Progenitor cell of endocrine pancreas (in vitro differentiated cells): ENCODE measurements at places on chromosomes 6 and 20.

DNA sequence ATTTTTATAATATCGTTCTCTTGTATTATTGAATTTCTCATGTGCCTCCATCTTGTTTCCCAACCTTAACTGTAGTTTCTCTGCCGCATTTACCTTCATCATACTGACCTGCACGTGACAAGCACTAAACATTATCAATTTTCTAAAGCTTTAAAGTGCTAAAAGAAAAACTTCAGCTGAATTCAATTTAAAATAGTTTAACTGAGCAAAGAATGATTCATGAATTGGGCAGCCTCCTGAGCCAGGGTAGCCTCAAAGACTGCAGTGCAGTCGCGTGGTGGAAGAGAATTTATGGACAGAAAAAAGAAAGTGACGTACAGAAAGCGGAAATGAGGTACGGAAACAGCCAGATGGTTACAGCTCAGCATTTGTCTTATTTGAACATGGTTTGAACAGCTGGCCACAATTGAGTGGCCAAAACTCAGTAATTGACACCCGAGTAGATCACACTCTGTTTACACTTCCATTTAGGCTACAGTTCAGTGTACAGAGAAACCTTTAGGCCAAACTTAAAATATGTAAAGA lies 4.2 kb upstream of the ZDHHC14 start:
- no peak overlapping the region for H3K4me3 ChIP-seq
- H3K4me1 ChIP-seq = peaks cover 6% of the 10 kb centered on the region
- no peak for DNase-seq
- no peak overlapping the region for H3K27ac ChIP-seq
- peaks cover 4% of the 10 kb centered on the region for H3K27me3 ChIP-seq
- H3K36me3 ChIP-seq = no peaks in the 10 kb centered on the region

GRCh38 chr6:44477293-44477894 lies 89.9 kb downstream of the CDC5L start:
- no peak overlapping the region for H3K27ac ChIP-seq
- H3K4me1 ChIP-seq = peaks cover 12% of the 10 kb centered on the region
- DNase-seq = no peak
- no peaks in the 10 kb centered on the region for H3K36me3 ChIP-seq
- peaks cover 18% of the 10 kb centered on the region for H3K27me3 ChIP-seq
- no peak overlapping the region for H3K4me3 ChIP-seq

DNA sequence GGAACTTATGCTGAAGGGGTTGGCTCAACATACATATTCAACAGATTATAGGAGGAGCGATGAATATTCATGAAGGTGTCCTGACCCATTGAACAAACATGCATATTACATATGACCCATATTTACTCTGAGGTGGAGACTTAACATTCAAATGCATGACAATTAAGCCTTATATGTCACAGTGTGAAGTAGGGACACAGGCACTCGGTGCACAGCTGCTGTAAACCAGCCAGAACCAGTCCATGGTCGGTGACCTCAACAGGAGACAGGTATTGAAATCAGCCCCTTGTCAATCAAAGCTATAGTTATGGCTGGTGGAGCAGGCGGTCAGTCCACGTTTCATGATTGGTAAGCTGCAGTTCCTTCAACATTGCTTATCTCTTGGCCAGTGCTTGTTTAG lies 347.3 kb downstream of the THBS2 start:
- H3K27ac ChIP-seq = peak overlapping the region; percentile 71
- DNase-seq = no peak
- H3K36me3 ChIP-seq = no peaks in the 10 kb centered on the region
- peaks cover 6% of the 10 kb centered on the region for H3K27me3 ChIP-seq
- H3K4me1 ChIP-seq = peaks cover 9% of the 10 kb centered on the region

DNA sequence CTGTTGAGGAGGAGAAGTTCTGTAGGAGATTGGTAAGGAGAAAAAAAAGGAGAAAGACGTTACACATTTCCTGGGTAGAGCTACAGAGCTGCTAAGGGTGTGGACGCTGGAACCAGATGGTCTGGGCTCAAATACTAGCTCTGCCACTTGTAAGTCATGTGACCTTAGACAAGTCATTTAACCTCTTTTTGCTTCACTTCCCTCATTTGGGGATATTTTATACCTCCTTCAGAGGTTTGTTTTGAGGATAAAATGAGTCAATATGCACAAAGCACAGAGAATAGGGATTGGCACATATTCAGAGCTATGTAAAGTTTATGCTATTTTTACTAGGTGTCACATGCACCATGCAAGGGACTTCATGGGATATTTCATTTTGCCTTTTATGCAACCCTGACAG lies 708.8 kb downstream of the DHX35 start:
- H3K36me3 ChIP-seq = no peaks in the 10 kb centered on the region
- DNase-seq = no peak
- no peak overlapping the region for H3K27ac ChIP-seq
- no peak overlapping the region for H3K4me3 ChIP-seq
- H3K27me3 ChIP-seq = no peaks in the 10 kb centered on the region
- no peaks in the 10 kb centered on the region for H3K4me1 ChIP-seq

DNA sequence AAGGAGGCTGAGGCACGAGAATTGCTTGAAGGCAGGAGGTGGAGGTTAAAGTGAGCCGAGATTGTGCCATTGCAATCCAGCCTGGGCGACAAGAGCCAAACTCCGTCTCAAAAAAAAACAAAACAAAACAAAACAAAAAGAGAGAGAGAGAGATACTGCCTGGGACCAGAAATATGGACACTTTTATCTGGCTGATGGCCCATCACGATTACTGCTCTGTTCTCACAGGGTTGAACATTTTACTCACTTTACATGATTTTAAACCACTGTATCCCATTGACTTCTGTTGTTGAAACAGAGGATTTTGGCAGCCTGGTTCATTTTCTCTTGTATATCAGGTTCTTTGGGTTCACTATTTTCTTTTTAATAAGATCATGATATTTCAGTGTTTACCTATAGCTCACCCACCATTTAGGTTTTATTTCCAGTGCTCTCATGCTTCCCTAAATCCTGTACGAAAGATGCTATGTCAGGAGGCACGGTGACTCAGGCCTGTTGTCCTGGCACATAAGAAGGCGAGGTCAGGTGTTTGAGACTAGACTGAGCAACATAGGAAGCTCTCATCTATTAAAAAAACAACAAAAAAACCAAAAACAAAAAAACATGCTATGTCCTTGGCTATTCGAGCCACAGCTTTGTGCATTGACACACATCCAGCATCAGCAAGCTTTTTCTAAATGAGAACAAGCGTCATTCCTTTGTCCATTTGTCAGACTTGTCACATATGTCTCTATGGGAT lies 34.5 kb upstream of the RREB1 start:
- H3K27me3 ChIP-seq = no peaks in the 10 kb centered on the region
- DNase-seq = no peak
- no peaks in the 10 kb centered on the region for H3K36me3 ChIP-seq

DNA sequence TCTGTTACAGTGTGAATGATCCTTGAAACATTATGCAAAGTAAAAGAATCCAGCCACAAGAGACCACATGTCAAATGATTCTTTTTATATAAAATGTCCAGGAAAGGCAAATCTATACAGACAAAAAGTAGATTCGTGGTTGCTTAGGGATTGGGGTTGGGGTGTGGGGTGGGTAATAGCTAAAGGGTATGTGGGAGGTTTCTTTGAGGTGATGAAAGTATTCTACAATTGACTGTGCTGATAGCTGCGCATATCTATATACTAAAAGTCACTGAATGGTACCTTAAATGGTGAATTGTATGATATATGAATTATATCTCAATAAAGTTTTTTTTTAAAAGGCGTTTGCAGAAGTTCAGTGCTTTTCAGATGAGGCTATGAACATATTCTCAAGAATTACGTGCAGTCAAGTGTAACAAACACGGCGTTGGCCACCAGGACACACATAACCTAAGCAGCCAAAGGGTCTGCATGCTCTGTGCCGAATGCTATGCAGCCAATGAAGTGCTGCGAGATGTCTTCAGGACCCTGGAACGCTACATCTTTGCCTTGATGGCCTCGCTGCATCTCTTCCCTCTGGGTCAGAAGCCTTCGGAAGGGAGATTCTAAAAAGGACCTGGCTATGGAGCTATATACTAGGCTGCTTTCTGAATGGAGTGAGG lies 96.9 kb downstream of the SCML4 start:
- DNase-seq = no peak
- H3K27me3 ChIP-seq = peaks cover 36% of the 10 kb centered on the region
- no peak overlapping the region for H3K27ac ChIP-seq
- H3K4me3 ChIP-seq = no peak overlapping the region
- H3K36me3 ChIP-seq = no peaks in the 10 kb centered on the region

DNA sequence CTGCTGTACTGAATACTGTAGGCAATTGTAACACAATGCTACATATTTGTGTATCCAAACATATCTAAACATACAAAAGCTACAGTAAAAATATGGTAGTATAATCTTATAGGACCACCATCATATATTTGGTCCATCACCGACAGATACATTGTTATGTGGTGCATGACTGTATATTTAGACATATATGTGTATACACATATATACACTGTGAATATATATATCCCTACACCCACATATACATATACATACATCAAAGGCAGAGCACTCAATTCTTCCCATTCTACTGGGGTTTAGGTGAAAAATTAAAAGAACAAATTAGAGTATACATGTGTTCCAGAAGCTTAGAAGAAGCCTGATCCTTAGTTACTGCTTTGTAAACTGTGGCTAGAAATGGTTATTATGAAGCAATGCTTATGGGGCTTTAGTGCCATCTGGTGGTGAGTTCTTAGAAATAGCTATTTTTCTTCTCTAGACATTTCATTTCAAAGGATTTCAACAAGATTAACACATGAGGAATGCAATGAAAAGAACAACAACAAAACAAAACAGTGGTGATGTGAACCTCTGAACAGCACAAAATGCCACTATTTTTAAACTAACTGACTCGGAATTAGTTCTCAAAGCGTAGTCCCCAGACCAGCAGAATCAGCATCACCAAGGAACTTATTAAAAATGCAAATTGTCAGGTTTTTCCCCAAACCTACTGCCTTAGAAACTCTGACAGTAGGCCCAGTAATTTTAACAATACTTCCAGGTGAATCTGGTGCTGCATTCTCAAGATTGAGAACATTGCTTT lies 38.0 kb downstream of the PKHD1 start:
- no peak overlapping the region for H3K4me3 ChIP-seq
- no peaks in the 10 kb centered on the region for H3K27me3 ChIP-seq
- no peaks in the 10 kb centered on the region for H3K4me1 ChIP-seq
- no peak for DNase-seq
- H3K36me3 ChIP-seq = no peaks in the 10 kb centered on the region
- no peak overlapping the region for H3K27ac ChIP-seq

GRCh38 chr6:94376876-94377275 lies 957.5 kb upstream of the EPHA7 start:
- H3K27me3 ChIP-seq = no peaks in the 10 kb centered on the region
- H3K36me3 ChIP-seq = no peaks in the 10 kb centered on the region
- H3K4me3 ChIP-seq = no peak overlapping the region
- H3K4me1 ChIP-seq = peaks cover 17% of the 10 kb centered on the region
- H3K27ac ChIP-seq = no peak overlapping the region

- DNase-seq = no peak
- no peaks in the 10 kb centered on the region for H3K27me3 ChIP-seq
Observed at GRCh38 chr20:50126662-50127061, 13.7 kb upstream of the UBE2V1 start.

DNA sequence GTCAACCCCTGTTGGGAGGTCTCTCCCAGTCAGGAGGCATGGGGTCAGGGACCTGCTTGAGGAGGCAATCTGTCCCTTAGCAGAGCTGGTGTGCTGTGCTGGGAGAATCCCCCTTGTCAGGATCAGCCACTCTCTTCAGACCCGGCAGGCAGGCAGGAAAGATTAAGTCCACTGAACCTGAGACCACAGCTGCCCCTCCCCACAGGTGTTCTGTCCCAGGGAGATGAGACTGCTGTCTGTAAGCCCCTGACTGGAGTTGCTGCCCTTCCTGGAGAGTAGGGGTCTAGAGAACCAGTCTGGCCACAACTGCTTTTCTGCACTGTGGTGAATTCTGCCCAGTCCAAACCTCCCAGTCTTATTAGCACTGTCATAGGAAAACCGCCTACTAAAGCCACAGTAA lies 677.8 kb upstream of the POU3F2 start:
- H3K27me3 ChIP-seq = no peaks in the 10 kb centered on the region
- no peaks in the 10 kb centered on the region for H3K36me3 ChIP-seq
- no peak overlapping the region for H3K4me3 ChIP-seq
- DNase-seq = no peak
- no peak overlapping the region for H3K27ac ChIP-seq

DNA sequence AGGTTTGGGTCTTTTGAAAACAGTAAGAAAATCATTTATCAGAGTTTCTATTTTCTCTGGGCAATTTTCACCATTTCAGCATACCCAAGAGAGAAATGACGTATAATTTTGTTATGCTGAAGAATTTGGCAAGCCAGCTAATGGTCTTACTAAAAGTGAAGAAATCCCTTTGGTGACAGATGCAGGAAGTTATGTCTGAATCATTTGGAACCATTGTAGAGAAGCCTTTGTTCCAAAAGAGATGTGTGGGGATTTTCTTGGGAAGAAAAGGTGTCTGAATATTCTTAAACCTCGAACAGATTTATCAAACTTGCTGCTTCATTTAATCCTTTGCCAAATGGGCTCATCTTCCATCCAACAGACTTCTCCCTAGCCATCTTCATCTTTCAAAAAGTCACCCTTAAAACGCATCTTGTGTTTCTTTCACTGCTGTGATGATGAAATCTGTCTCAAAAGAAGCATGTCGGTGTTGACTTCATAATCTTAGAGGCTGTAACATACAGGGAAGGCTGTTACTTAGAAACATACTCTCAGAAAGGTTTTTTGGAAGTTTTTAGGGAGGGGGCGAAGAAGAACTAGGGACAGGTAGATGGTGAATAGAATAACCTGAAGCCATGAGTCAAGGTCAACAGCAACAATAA lies 39.5 kb downstream of the CITED2 start:
- DNase-seq = no peak
- no peak overlapping the region for H3K27ac ChIP-seq
- no peaks in the 10 kb centered on the region for H3K36me3 ChIP-seq
- no peak overlapping the region for H3K4me3 ChIP-seq
- no peaks in the 10 kb centered on the region for H3K4me1 ChIP-seq

- H3K27me3 ChIP-seq = peaks cover 54% of the 10 kb centered on the region
- H3K36me3 ChIP-seq = no peaks in the 10 kb centered on the region
- H3K4me1 ChIP-seq = no peaks in the 10 kb centered on the region
- no peak for DNase-seq
- H3K4me3 ChIP-seq = no peak overlapping the region
Observed at GRCh38 chr20:59414936-59415623, 114.7 kb downstream of the EDN3 start.

DNA sequence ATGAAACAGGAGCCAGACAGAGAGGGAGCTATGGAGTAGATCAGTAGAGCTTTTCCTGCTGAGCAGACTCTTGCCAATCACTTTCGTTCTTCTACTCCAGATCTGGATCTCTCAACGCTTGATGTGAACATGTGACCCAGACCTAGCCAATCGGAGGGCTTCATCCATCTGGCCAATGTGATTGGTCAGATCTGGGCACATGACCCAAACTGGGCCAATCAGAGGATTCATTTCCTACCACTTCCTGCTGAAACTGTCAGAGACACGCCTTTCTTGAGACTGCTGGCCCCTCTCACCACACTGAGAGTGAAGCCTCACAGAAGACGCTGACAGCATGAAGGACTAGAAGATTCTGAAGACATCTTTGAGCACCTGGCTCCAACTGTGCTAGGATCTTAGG lies 44.2 kb upstream of the ZMYND8 start:
- no peak overlapping the region for H3K4me3 ChIP-seq
- no peaks in the 10 kb centered on the region for H3K27me3 ChIP-seq
- DNase-seq = no peak
- no peaks in the 10 kb centered on the region for H3K4me1 ChIP-seq
- no peaks in the 10 kb centered on the region for H3K36me3 ChIP-seq
